Activated CD8-positive, alpha-beta memory T cell treated with anti-CD3 and anti-CD28 coated beads, Interleukin-2, amount 50 U/mL, for 48 hours (primary cell): ENCODE measurements at places on chromosomes 1 and 21.

DNA sequence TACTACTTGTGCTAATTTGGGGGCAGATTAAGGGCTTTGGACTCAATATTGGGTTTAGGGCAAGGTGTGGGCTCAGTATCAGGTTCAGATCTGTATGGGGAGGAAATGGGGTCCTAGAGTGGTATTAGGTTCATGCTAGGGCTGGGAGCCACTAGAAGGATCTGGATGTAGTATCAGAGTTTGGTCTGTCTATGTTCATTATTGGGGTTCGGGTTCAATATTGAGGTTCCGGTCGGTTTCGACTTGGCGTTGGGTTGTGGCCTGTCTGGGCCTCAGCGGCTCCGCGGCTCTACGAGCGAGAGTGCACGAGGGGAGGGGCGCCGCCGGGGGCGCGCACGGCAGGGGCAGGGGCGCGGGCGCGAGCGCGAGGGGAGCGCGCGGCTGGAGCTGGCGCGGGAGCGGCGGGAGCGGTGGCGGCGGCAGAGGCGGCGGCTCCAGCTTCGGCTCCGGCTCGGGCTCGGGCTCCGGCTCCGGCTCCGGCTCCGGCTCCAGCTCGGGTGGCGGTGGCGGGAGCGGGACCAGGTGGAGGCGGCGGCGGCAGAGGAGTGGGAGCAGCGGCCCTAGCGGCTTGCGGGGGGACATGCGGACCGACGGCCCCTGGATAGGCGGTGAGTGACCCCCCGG is at the start of gene PTPRF:
TSS of gene PTPRF (plus strand) at position 401 of the 624 bp plus-strand sequence. CDS start 14,193 bp downstream, outside the sequence.
- DNase-seq = peak; percentile 66

DNA sequence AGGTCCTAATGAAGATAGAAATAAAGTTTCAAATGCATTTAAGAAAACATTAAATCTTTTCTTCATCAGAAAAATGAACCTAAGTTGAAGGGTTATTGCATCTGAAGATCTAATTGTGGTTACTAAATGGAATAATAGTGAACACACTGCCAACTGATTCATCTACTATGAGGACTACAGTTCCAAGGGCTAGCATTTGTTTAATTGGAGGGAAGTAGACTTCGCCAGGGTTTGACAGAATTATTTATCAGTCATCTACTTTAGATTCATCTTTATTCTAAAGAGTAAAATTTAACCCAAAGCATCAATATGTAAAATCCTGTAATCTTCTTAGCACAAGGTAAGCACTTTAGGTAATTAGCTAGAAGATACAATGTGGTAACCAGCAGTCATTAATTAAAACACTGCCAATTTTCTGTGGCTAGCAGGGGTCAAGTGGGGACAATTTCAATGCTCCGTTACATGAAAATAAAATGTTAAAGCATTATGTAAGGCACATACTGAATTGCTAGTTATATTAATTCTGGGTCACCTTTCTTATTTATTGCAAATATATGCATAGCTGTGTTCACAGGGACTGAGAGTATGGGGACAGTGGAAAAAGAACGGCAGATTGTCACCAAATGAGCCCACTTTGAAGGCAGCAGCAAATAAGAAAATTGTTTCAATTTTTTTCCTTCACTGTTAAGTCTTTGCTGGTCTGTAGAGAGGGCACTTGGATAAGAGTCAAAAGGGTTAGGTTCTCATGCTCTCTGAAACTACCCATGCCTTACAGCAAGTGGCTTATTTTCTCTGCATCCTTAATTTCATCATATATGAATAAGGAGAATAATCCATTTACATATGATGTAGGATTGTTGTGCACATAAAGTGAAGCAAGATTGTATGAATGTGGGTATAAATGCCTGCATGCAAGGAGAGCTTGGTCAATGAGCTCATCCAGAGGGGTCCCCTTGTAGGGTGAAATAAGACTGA is 416.0 kb downstream of the PCP4 start:
- DNase-seq = no peak

DNA sequence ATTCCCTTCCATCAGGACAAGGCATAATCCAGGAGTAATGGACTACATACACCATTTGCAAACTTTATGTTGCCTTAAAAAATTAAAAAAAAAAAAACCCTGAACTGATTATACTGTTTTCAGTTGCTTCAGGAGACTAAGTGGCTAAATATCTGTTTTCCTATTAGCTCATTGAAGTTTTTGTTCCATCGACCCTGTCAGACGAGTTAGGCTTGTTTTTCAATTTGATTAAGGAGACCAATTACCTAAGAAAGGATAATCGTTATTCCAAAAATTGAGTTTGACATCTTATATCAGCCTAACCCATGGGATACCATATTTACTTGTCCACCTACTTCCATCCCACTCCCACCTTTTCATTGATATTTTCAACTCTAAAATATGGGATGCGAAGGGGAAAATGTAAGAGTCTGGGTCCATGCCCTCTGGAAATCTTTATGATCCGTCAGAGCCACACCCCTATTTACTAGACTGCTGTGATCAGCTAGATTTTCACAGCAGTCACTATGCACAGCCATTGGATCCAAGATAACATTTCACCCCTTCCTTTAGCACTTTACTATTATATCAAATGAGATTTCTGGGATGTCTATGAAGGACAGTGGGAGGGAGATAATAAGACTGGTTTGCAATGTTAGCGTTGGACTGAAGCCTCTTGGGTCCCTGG is 41.0 kb downstream of the IL12RB2 start:
- no peak for DNase-seq

DNA sequence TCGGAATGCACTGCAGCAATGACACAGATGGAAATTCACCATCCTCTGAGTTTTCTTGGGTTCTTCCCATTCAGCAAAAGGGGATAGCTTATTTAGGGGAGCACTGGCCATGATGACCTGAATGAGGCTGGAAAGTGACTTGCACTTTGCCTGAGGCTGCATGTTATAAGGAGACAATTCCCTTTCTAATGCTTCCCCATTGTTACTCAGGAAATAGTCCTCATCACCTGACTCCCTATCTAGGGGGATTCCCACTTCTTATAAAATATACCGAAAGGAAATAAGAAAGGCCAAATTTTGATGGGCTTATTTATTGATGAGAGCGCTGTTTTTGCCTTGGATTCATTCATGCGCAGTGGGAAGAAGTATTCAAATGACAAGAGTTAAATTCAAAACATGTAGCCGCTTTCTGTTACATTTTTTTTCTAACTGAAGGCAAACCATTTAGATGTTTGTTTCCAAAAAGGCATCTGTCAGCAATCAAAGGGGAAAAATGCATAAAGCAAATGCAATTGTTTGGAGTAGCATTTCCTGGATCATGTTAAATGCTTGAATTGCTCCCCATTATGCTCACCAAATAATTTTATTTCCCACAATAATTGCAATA is 220.3 kb upstream of the NFIA start:
- DNase-seq = no peak

- DNase-seq = peak; percentile 63
Observed at GRCh38 chr1:21397813-21398188, 42.1 kb upstream of the NBPF3 start.

DNA sequence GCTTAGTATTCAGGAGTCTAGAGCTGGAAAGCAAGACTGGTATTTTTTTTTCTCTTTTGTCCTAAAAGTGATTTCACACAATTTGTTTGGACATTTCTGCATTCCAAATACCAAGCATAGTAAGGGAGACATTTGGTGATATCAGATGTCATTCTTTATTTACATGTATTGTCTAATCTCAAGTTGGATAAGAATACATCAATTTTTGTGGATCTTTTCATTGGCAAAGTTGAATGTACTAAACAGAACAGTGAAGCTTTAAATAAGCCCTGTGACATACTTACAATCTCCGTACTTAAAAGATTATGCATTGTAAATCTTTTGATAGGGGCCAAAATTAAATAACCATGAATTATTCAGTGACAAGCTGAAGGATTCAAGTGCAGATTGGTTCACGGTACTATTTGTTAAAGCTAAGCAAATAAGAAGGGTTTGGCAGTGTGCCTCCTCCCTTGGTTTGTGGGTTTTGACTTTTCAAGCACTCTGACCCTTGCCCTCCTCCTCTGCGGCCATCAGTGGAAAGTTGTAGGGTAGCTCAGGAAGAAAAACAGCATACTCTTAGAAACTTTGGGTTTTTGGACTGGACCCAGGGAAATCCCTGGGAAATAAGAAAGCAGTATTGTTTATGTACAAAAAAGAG is 663.7 kb downstream of the ADGRL2 start:
- no peak for DNase-seq

DNA sequence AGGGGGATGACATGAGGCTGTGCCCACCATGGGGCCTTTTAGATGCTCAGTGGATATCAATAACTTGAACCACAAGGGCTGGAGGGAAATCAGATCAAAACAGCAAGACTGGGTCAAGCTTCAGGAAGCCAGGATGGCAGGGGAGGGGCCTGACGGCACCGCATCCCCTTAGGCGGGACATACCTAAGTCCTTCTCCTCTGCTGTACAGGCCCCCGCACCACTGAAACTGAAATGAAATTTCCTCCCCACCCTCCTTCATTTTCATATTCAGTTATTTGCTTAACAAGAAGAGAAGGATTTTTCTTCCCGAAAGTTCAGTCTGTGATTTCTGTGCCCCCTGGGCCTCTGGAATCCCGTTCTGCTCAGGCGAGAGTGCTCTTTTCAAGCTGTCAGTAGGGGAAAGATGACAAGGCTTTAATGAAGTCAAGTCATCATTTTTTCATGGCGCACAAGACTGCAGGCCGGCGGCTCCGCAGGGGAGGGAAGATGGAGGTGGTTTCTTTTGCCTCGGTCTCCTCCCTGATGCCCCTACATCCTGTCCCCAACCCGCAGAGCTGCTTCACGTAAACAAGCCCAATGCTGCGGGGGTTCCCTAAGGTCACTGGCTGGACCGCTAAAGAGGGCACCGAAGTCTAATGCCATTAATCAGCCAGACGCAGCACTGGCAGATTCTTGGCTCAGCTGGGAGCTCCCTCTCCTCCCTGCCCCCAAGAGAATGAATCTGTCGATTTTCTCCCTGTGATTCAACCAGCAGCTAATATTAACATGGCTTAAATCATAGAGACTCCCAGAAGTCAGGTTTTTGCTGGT is 264.8 kb downstream of the C1orf94 start:
- no peak for DNase-seq

DNA sequence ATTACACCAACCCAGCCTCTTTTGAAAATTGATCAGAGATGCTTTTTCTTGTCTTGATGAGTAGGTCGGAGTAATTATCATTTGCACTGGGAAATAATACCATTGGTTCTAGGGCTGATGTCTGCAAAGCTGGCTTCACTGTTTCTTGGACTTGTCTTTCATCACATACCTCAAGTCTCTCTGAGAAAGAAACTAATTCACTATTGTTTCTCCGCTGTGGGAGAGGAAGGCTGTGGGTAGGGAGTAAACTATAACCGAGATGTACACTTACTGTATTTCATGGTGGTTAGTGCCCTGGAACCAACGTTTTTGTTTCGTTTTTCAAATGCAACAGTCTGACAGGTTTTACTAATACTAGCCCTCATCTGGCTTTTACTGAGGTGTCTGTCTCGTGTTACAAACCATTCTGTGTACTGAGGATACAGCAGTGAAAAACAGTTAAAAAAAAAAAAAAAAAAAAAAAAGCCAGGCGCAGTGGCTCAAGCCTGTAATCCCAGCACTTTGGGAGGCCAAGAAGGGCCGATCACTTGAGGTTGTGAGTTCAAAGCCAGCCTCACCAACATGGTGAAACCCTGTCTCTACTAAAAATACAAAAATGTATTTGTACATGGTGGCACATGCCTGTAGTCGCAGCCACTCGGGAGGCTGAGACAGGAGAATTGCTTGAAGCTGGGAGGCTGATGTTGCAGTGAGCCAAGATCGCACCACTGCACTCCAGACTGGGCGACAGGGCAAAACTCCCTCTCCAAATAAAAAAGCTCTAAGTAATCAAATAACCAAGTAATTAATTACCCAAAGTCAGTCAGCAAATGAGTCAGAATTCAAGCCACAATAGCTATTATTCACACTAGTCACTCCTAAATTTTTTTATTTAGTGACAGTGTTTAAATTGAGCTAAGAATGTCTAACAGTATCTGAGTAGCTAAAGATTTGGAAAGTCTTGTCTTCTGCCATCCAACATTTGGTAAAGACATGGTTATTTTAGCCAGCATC is 23.3 kb downstream of the TOMM20 start:
- DNase-seq = peak; percentile 49

- no peak for DNase-seq
Observed at GRCh38 chr1:212070720-212071302, 35.3 kb downstream of the DTL start.

DNA sequence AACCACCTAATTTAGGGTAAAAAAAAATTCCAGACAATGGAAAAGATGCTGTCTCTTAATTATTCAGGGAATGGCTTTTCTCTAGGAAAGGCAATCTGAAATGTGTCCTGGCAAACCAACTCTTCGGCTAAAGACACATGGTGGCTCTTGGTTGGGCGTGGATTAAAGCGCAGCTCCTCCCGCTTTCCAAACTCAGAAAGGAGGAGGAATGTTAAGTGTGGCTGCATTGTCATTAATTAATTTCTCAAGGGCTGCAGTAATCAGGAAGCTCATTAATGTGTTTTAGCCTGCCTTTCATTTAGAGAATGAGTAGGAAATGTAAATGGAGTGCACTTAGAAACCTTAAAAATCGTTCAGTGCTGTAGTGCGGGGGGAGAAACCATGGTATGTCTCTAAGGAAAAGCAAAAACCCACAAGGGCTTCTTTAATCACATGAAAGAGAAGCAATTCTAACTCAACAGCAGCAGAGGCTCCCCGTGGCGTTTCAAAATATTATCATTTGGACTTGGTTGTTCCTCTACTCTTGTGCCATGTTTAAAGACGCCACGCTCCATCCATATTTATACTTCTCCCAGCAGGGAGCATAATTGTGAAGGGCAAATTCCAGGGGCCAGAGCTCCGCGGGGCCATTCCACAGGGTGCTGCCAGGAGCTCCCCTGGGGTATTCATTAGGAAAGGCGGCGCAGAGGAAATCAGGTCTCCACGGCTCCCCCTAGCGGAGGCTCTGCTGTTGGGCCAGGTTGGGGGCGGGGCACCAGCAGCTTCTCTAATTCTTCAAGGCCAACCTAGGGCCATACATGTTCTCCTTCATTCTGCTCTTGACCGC is 91.9 kb upstream of the SSX2IP start:
- peak; percentile 93 for DNase-seq

- no peak for DNase-seq
Observed at GRCh38 chr1:12001996-12002493, 17.3 kb upstream of the MIIP start.

- DNase-seq = peak; percentile 30
Observed at GRCh38 chr1:31869449-31869848, 53.6 kb upstream of the SPOCD1 start.

DNA sequence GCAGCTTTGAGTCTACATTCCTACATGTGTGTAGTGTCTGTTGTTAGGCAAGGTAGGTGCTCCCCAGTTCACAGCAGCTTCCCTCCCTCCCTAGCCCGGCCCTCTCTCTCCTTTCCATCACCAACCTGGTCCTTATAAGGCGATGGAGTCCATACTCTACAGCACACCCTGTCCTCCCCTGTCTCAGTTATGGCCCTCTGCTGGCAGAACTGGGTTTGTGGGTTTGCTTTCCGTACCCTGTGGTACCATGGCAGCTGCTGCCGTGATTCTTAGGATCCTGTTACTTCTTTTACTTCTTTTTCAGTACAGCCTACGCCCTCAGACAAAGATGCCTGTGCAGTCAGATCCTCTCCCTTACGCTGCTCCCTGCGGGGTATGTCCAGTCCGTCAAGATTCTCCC is 31.7 kb downstream of the AK5 start:
- no peak for DNase-seq
